Activated T-helper 17 cell treated with anti-CD3 and anti-CD28 coated beads, Interleukin-2, amount 50 U/mL, for 72 hours (primary cell): ENCODE measurements at places on chromosomes 12 and 14. TPM values are rescaled to one million over a fixed set of nuclear protein-coding genes. Genes with fewer than 3 reads are reported as not detected.

- ATAC-seq, result no peak
Measured at GRCh38 chr12:90653040-90653439, 301.9 kb downstream of the CCER1 start.

DNA sequence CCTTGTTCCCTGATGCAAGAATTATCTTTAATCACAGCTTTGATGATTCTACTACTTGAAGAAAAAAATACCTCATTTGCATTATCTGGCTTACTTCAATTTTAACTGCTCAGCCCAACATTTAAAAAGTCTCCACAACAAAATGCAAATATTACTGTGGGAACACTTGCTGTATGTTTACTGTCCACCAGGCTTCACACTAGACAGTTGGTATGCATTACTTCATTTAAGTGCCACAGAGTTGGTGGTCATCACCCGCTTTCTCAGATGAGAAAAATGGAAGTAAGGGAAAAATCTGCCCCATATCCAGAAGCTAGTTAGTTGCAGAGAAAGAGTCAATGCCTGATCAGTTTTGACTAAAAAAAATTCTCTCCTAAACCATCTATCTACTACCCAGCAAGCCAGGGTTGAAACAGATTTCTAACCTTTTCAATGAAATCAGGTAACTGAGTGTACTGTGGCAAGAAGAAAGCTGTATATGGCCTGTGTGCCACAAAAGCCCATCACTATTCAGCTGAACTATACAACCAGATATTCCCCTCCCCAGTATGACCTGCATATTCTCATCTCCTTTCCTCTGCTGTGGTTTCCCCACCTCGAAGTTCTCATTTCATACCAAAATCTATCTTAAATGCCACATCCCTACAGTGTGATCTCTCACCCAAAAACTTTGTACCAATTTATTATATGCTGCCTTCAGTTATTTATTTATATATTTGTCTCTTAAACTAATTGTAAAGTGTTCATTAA is 90.3 kb downstream of the ATP2B1 start:
- ATAC-seq, result peak; percentile 69

Gene BLOC1S1
- 118 TPM for total RNA-seq

DNA sequence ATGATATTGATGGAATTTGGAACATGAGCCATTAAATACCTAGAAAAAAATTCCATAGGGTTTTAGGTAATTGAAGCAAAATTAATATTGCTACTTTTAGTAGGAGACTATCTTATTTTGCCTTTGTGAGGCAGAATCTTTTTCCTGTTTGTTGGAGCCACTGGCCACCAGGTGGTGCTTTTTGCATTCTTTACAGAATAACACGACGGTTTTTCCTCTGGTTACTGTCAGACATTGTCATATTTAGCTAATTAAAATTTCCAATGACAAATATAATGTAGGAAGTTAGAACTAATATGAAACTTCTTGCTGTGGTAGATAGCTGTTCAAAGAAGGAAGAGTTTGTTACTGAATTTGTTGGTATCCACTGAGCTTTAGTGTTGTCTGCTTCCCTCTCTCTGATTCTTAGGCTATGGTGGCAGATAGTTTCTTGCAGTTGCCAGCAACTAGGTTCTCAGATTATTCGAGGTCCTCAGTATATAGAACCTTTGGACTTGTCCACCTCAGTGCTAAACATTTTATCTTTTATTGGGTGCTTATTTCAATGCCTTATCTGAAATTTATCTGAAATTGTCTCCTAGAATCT is 25.7 kb downstream of the RAB21 start:
- peak; percentile 23 for ATAC-seq

DNA sequence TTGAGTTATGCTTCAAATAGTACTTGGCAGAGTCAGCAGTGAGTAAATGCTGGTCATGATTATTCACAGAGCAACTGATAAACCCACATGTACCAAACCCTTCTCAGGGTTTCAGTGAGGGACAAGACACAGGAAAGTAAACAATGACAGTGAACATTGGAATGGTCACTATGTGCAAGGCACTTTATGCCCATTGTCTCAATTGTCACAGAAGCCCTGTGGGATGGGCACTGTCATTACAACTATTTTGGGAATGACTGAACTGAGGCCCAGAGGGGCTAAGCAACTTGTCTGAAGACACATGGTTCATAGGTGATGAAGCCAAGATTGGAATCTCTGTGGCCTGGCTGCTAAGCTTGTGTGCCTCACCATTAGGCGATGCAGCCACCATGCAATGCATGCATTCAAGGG is 238.5 kb downstream of the RBM19 start:
- no peak for ATAC-seq
